Stimulated activated CD4-positive, alpha-beta T cell treated with anti-CD3 and anti-CD28 coated beads, Interleukin-1b, Interleukin-23, amount 100 ng/mL, for 48 hours (primary cell): ENCODE measurements at places on chromosomes 3 and 15.

DNA sequence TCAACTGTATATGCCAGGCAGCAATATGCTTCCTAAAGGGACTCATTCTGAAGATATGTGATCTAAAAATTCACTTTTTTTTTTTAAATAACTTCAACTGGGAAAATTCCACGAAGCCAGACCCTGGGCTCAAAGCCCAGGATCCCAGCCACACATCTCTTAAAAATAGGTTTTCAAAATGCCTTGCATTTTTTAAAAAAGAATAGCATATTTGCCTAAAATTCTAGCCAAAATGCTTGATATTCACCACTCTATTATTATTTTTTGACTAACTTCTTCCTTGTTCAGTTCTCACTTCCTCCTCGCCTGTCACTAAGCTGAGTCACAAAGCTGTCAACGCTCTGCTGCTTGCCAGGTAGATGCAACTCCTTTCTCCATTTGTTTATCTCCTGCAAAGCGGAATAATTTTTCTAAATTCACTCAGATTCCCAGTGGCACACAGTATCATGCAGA, 28.0 kb upstream of the VGLL4 start:
- DNase-seq = no peak

DNA sequence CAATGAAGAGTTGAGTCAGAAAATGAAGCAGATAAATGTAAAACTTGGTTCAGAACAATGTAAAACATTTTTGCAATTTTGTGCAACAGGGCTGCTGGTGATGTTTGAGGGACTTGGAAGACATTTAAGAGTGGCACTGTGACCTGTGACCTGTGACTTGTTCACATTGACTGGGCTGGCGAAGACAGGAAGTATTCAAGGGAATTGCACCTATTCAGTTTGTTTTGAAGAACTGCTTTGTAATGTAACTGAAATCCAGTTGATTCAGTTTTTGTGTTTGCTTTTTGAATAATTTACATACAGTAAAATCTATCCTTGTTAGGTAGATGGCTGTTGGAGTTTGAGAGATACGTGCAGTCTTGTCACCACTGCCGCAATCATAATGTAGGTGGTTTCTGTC, 35.4 kb downstream of the MCTP2 start:
- no peak for DNase-seq

- DNase-seq = no peak
Observed at GRCh38 chr15:89852342-89852995, 37.8 kb upstream of the ANPEP start.

DNA sequence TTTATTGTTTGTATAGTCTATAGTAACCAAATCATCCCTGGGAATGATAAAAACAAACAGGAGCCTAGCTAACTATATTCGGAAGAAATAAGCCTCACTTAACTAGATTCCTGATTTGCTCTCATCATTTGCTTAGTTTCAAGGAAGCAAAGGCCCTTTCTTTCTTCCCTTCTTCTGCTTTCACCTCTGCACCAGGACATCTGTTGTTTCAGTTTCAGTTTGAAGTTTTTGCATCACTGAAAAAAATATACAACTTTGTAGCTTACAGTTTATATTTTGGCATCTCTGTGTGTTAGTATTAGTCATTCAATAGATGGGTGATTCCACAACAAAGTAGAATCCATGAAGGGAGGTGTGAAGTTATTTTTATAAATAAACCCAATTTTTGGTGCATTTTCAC, 113.6 kb upstream of the SNTN start:
- DNase-seq = no peak

GRCh38 chr3:85576697-85577200, 618.0 kb downstream of the CADM2 start:
- no peak for DNase-seq

- DNase-seq = no peak
Observed at GRCh38 chr3:53089511-53089910, 40.7 kb downstream of the RFT1 start.

- DNase-seq = no peak
Observed at GRCh38 chr3:125693887-125694286, 98.6 kb upstream of the OSBPL11 start.

- DNase-seq = peak; percentile 35
Observed at GRCh38 chr3:190424478-190425439, 24.9 kb downstream of the TMEM207 start.

GRCh38 chr3:73600293-73600938, 24.3 kb downstream of the PDZRN3 start:
- DNase-seq = no peak

GRCh38 chr3:64088408-64089205, 65.3 kb upstream of the PSMD6 start:
- DNase-seq = no peak

DNA sequence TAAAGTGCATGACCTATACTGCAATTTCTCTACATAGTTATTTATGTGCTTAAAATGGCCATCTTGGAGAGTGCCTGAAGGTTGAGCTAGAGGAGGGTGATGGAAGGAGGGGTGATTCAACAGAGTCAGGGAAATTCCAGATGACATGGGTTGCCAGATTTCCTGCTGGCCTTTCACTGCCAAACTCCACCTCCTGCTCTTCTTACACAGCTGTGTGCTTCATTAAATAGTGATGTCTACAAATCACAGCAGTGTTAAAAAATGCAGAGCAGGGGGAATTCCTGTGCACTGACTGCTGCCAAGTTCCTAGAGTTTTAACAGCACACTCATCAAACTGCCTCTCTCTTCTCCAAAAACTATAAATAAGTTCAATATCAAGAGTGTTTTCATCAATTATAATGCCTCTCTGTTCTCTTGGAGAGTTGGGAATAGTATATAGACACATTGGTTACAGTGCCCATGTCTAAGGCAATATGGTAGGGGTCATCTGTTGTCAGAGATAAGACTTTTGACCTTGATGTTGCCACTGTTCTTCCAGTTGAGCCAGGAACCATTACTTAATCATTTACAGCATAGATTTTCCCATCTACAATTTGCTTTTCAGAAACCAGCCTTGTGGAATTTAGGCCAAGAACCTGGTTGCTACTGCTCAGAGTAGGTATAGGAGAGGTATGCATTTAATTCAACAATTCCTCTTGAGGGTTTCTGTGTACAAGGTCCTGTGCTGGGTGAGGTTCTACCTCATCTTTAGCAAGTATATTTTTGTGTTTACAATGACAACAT, 79.6 kb downstream of the TP63 start:
- DNase-seq = peak; percentile 2

- peak; percentile 24 for DNase-seq
Observed at GRCh38 chr3:45488591-45488990, 100.2 kb downstream of the LARS2 start.

- no peak for DNase-seq
Observed at GRCh38 chr15:100098705-100099104, 243.1 kb downstream of the ADAMTS17 start.

DNA sequence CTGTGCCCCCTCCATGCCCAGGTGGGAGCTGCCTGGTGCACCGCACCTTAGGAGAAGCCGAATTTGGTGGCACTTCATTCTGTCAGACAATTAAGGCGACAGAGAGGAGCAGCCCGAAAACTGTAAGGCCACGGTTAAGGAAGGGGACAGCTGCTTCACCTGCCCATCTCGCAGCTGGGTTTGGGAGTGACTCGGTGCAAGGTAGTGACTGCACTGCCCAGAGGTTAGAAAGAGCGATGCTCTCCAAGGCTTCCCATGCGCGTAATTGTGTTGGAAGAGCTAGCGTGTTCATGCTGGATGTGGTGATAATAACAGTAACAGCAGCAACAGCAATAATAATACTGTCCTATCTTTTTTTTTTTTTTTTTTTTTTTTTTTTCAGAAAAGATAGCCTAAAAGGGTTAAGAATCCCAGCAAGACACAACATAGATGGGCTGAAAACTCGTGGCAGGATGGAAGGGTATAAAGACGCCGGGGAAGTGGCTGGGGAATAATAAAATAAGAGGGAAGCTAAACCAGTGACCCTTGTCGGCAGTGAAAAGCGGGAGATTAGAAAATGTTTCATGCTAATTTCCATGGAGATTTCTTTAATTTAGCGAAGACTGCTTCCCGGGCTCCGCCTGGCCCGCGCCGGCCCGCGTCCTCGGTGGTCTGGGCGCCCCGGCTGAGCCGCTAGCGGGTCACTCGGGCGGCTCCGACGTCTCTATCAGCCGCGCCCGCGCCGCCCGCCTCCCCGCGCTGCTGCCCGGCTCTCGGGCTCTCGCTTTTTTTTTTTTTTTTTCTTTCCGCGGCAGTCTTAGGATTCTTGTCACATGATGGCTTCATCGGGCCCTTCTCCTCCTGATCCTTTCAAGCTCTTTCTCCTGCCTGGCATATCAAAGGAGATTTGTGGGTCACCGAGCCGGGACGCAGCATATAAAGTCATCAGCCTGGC, 617.1 kb downstream of the NR2F2 start:
- DNase-seq = no peak

- DNase-seq = no peak
Observed at GRCh38 chr3:170802164-170803151, 67.5 kb downstream of the RPL22L1 start.

- no peak for DNase-seq
Observed at GRCh38 chr3:4750306-4750968, 228.8 kb upstream of the BHLHE40 start.

DNA sequence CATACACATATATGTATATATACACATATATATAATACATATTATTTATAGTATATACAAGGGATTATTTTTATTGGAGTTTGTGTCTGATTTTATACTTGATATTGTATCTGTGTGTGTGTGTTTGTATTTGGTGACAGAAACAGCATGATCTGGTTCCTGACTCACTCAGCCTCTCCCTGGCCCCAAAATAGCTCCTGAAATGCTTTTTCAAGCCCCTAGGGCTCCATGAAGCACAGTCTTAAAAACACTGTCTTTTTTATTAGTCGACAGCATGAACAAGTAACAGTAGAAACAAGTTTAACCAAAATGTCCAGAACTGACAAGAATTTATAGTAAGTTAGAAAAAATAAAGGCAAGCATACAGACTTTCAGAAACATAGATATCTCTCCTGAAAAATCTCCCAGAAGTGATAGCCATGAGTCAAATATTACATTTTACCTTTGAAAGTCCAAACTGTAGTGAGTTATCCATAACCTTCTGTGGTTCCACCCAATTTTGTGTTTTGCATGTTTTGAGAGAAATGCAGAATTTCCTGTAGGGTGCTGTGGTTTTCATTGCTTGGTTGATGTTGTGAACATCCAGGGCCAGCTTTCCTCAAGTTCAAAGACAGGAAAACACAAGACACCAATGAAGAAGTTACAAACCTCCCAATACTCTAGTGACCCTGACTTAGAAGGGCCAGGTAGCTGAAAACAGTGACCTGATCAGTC, 98.5 kb upstream of the CCDC80 start:
- no peak for DNase-seq

DNA sequence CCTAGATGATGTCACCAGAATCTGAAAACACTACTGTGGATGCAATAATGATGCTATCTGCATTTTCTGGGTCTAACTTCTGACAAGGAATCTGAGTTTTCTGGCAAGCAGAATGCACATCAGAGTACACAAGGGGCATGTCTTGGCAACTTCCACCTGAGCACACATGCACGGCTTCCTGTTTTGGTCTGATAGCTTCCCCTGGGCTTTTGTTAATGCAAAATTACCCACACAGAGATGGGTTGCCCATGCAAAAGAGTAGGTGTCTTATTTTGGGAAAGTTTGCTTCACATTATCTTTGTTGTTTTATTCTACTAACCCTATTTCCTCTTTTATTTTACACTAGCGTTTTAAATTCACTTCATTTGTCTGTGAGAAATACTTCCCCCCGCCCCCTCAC, 74.2 kb upstream of the SATB1 start:
- DNase-seq = no peak

GRCh38 chr3:13876451-13877100, 3.3 kb downstream of the WNT7A start:
- no peak for DNase-seq

- no peak for DNase-seq
Observed at GRCh38 chr3:37025561-37026335, 32.4 kb downstream of the MLH1 start.

- DNase-seq = no peak
Observed at GRCh38 chr3:64816355-64816754, 128.6 kb upstream of the ADAMTS9 start.

- peak; percentile 30 for DNase-seq
Observed at GRCh38 chr3:184740509-184741258, 28.8 kb upstream of the MAGEF1 start.

DNA sequence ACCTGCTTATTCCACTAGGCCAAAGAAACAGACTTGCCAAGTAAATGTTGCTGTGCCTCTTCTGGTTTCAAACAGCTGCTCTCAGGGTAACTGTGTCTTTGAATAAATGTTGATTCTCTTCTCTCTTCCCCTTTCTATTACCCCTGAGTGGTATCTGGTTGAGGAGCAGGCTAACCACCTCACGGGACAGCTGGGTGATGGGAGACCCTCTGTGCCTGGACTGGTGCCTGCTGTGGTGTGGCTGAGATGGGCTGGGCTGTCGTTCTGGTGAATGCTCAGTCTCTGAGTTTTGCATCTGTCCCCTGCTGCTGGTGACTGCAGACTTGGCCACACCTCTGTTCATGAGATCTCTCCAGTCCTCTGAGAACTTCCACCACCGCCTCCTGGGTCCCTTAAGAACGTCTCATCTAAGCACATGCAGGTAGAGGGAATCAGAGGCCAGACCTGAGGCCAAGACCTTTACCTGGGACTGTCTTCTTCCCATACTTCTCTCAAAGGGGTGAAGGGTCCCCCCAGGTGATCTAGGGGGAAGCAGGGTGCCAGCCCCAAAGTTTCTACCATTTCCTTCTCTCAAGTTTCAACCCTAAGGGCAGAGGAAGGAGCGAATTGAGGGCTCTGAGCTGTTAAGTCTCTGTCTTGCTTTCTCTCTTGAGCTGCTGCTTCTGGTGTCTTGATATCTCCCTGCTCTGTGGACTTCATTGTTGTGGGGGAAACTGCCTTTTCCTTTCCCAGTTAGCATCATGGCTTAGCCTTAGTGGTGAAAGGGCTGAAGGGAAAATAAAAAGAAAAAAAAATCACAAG, 252.9 kb downstream of the EBLN2 start:
- no peak for DNase-seq

GRCh38 chr15:55858661-55859060, 115.7 kb upstream of the PRTG start:
- no peak for DNase-seq

- DNase-seq = no peak
Observed at GRCh38 chr3:147737376-147737775, 328.2 kb downstream of the ZIC1 start.

GRCh38 chr3:146464783-146465182, 4.6 kb downstream of the PLSCR2 start:
- DNase-seq = no peak

DNA sequence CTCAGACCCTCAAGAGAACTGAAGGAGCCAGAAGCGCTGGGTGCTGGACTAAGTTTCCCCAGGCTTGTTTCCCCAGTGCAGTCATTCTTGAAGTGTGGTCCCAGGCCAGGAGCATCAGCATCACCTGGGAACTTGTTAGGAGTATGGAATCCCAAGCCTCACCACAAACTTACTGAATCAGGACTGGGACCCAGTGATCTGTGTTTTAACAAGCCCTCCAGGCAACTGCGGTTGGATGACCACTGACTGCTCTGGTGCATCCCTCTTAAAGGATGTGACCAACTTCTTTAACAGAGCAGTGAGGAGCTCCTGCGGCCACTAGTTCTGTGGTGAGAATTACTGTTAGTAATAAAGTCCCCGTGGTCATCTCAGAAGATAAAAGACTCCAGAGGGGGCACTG, 62.4 kb upstream of the DAZL start:
- no peak for DNase-seq
